ENCODE measurements at places on chromosomes 16 and 17. TPM values are rescaled to one million over a fixed set of nuclear protein-coding genes. Genes with fewer than 3 reads are reported as not detected.

- peak overlapping the region; percentile 21 for H3K4me3 ChIP-seq
- no peak for DNase-seq
- H3K27ac ChIP-seq = no peak overlapping the region
- H3K4me1 ChIP-seq = peaks cover 49% of the 10 kb centered on the region
These were observed 9.9 kb downstream of the TBX4 start for GRCh38 chr17:61461967-61462718.

GRCh38 chr17:64099543-64099942 lies 30.4 kb downstream of the ERN1 start:
- H3K27me3 ChIP-seq = no peaks in the 10 kb centered on the region
- no peak for DNase-seq
- H3K27ac ChIP-seq = no peak overlapping the region
- H3K4me1 ChIP-seq = no peaks in the 10 kb centered on the region

DNA sequence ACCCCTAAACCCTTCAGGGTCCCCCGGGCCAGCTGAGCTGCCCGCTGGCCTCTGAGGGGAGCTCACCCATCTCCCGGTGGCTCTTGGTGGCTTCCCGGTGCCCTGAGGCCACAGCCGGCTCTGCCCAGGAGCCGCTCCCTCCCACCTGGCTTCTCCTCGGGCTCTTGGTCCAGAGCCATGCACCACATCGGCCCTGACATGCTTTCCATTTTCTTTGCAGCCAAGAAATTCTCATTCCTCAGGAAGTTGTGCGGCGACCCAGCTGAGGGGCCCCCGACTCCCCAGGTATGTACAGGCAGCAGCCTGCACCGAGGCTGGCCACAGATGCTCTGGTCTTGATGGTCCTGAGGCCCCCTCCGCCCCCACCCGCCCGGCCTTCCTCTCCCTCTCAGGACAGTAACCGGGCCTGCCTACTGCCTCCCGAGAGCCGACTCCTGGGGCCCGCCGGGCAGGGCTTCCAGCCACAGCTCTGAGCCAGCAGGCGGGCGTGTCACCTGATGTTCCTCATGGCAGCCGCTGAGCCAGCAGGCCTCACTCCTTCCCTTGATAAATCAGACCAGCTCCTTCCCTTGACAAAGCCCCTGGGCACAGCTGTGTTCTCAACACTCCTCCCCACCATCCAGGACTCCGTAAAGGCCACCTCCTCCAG lies 28.4 kb upstream of the ZFPM1 start:
- H3K27ac ChIP-seq = no peak overlapping the region
- H3K4me1 ChIP-seq = peaks cover 24% of the 10 kb centered on the region
- no peak for DNase-seq
- peaks cover 14% of the 10 kb centered on the region for H3K27me3 ChIP-seq

DNA sequence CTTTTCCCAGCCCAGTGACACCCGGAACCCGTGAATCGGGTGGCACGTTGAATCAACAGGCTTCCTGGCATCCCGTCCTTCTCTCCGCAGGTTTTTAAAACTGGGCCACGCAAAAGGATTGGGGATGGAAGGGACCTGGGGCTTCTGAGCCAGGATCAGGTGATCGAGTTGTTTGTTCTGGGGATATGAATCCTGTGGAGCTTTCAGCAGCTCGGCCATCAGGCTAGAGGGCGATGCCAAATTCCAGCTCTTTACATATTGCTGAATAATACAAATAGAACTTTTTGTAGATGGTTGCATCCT lies 473 bp downstream of the SUPT6H start:
- DNase-seq = no peak
- peaks cover 20% of the 10 kb centered on the region for H3K36me3 ChIP-seq
- H3K27me3 ChIP-seq = no peaks in the 10 kb centered on the region
- H3K27ac ChIP-seq = peak overlapping the region; percentile 99
- H3K4me1 ChIP-seq = peaks cover 6% of the 10 kb centered on the region
- peak overlapping the region; percentile 96 for H3K4me3 ChIP-seq

PPM1D gene
- 7.9 TPM for total RNA-seq

- DNase-seq = no peak
- peaks cover 6% of the 10 kb centered on the region for H3K36me3 ChIP-seq
- H3K4me3 ChIP-seq = no peak overlapping the region
- no peaks in the 10 kb centered on the region for H3K27me3 ChIP-seq
These were observed 133.5 kb downstream of the FTO start for GRCh38 chr16:53837426-53837825.

- H3K4me1 ChIP-seq = peaks cover 8% of the 10 kb centered on the region
- peaks cover 19% of the 10 kb centered on the region for H3K36me3 ChIP-seq
- DNase-seq = peak; percentile 27
- peak overlapping the region; percentile 85 for H3K4me3 ChIP-seq
- peak overlapping the region; percentile 57 for H3K27ac ChIP-seq
These were observed 491 bp downstream of the TRAP1 start for GRCh38 chr16:3716831-3717234.
